ENCODE measurements at places on chromosomes 4 and X. TPM values are rescaled to one million over a fixed set of nuclear protein-coding genes. Genes with fewer than 3 reads are reported as not detected.

The SOD3 gene
- not detected for total RNA-seq

DNA sequence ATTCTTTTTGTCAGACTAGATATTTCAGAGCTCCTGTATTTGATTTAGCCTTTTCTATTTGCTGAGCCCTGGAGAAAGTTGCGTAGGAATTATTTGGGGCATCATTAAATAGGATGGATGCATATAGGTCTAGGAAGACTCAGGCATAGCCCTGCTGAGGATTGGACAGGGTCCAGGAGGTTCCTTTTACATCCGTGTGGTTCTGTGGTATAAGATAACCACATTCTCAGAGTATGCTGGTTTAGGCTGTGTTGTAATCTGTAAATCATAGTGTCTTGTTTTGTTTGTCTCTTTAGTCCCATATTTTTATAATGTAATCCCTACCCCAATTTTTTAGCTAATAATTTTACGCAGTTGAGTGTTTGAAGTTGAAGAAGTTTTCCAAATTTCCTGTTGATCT lies 513.7 kb downstream of the RPA4 start:
- no peaks in the 10 kb centered on the region for H3K27me3 ChIP-seq
- peak overlapping the region; percentile 82 for H3K27ac ChIP-seq
- no peaks in the 10 kb centered on the region for H3K36me3 ChIP-seq
- no peak for DNase-seq

- no peak for DNase-seq
- H3K4me3 ChIP-seq, result no peak within 1 kb of the TSS
Observed at GRCh38 chrX:115017455-115017854, at the start of gene IL13RA2. TSS of gene IL13RA2 (minus strand) at chrX:115017616. CDS start at chrX:115017269, 347 bp downstream.

The FMR1NB gene
- not detected for total RNA-seq

- no peaks in the 10 kb centered on the region for H3K27me3 ChIP-seq
- peak; percentile 29 for DNase-seq
- H3K4me1 ChIP-seq, result no peaks in the 10 kb centered on the region
- H3K36me3 ChIP-seq, result no peaks in the 10 kb centered on the region
- H3K4me3 ChIP-seq, result no peak overlapping the region
Observed at GRCh38 chrX:13876652-13877051, 59.8 kb upstream of the GPM6B start.

The PCDH10 gene
- total RNA-seq, result not detected

DNA sequence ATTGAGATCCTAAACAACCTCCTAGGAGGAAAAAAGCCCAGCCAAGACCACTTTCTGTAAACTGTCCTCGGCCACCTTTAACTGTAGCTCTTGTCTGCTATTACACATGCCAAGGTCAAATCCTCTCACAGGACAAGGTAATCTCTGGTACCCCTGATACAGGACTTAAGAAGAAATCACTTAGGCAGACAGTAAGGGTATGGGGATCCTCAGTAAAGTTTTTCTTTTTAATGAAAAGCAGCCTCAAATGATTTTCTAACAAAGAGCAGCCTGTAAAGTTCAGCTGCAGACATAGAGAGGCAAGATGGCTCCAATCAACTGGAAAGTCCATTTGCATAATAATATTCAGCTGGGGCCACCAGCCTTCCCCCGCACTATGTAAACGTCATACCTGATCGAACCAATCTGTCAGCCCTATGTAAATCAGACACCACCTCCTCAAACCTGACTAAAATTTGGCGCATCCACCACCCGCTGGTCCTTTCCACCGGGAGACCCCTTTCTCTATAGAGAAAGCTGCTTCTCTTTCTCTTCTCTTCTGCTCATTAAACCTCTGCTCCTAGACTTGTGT lies 14.6 kb upstream of the MPP1 start:
- H3K27me3 ChIP-seq, result no peaks in the 10 kb centered on the region
- peaks cover 27% of the 10 kb centered on the region for H3K4me1 ChIP-seq
- H3K27ac ChIP-seq, result peak overlapping the region; percentile 95
- no peaks in the 10 kb centered on the region for H3K36me3 ChIP-seq
- peak; percentile 89 for DNase-seq

The CT45A10 gene
- total RNA-seq, result not detected

The SMR3B gene
- not detected for total RNA-seq

The LAGE3 gene
- total RNA-seq, result 51.8 TPM

The DKK2 gene
- total RNA-seq, result not detected

DNA sequence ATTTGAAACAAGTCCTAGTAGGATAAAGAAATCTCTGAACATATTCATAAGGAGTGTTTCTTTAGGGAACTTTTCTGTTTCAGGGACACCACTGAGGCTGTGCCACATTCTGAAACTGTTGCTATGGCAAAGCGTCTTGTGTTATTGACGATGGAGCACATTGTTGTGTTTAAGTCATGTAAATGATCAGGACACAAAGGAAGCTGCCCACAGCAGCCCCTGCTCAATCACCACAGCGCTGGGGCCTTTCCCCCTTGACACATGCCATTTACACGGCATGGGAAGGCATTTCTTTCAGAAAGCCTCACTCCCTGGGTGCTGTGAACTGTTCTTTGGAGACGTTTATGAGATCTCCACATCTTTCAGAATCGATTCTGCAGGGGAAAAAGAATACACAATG lies 39.8 kb upstream of the MID1 start:
- no peak overlapping the region for H3K4me3 ChIP-seq
- H3K27me3 ChIP-seq, result no peaks in the 10 kb centered on the region
- no peaks in the 10 kb centered on the region for H3K36me3 ChIP-seq
- no peak for DNase-seq
- H3K4me1 ChIP-seq, result no peaks in the 10 kb centered on the region

DNA sequence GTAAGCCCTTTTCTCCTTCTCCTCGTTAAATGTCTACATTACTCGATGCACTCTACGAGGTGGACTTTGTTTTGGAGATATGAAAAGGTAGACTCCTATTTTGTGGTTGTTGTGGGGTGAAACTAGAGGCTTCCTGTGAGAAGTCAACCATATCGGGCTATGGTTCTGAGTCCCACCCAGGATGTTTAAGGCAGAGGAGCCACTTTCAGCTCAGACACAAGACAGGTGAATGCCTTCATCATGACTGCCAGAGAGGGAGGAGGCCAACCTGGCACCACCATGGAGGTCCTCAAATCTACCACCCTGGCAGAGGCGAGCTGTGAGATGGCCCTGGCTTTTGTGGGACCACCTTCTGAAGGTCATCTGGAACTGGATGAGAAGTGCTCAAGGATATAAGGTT lies 154.4 kb upstream of the KLF3 start:
- H3K4me1 ChIP-seq, result peaks cover 5% of the 10 kb centered on the region
- H3K27me3 ChIP-seq, result no peaks in the 10 kb centered on the region
- H3K27ac ChIP-seq, result no peak overlapping the region

GRCh38 chr4:114180481-114180880 lies 201.0 kb upstream of the ARSJ start:
- no peak overlapping the region for H3K4me3 ChIP-seq
- H3K27me3 ChIP-seq, result no peaks in the 10 kb centered on the region
- H3K4me1 ChIP-seq, result no peaks in the 10 kb centered on the region
- H3K27ac ChIP-seq, result no peak overlapping the region
- no peaks in the 10 kb centered on the region for H3K36me3 ChIP-seq
- DNase-seq, result peak; percentile 70

The SLC9B1 gene
- total RNA-seq, result 1.4 TPM

The RHOXF1 gene
- not detected for total RNA-seq

Measured in Karpas-422 (cell line).